ENCODE measurements at places on chromosomes 12 and 14.

DNA sequence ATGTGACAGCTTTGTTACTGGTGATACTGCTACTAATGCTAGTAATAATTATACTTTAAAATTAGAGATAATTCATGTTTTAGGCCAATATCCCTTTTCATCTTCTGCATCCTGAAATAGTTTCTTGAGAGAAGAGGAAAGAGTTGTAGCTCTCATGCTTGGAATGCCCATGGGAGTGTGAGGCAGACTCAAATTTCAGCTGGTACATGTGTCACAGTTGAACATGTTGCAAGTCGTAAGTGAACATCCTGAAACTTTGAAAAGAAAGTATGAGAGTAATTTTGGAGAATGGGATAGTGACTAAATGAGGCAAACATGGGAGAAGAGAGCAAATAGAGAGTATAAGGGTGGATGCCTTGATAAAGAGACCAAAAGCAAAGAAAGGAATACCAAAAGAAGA, 168.0 kb downstream of the TMTC3 start:
- no peak for DNase-seq

GRCh38 chr12:91655966-91656365, 473.3 kb upstream of the DCN start:
- DNase-seq = no peak

- DNase-seq = no peak
Observed at GRCh38 chr12:128613837-128614590, 209.7 kb downstream of the SLC15A4 start.

GRCh38 chr12:71371122-71371521, 68.5 kb upstream of the LGR5 start:
- DNase-seq = no peak

DNA sequence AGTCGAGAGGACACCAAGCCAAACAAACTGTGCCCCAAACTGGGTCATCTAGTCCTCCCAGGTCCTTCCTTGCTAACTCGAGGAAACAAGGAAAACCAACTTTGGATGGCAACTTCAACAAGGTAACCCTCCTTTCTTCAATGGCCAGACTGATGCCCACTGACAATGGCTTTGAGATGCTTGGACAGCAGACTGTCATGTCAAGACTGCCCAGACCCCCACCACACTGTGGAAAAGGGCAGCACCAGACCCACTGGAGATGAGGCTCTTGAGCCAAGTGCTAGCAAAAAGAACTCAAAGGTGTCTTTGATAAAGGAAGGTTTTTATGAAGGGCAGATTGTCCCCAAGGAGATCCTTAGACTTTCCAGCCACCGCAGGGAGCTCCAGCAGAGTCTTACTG, 9.0 kb upstream of the CDH24 start:
- no peak for DNase-seq

DNA sequence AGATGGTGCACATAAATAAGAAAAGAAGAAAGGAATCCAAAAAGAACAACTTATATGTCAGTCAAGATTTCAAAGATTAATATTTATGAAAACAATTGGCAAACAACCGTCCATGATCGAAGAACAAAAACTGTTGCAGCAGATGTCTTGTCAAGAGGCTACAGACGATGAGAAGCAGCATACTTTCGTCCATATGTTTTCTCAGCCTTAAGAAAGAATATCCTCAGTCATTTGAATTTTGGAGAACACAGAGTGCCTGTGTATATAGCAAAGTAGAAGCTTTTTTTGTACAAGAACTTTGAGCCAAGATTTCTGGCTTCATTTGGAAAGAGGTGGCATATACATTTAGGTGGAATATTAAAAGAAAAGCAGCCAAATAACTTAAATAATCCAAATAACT, 297.2 kb downstream of the ITPR2 start:
- DNase-seq = no peak

DNA sequence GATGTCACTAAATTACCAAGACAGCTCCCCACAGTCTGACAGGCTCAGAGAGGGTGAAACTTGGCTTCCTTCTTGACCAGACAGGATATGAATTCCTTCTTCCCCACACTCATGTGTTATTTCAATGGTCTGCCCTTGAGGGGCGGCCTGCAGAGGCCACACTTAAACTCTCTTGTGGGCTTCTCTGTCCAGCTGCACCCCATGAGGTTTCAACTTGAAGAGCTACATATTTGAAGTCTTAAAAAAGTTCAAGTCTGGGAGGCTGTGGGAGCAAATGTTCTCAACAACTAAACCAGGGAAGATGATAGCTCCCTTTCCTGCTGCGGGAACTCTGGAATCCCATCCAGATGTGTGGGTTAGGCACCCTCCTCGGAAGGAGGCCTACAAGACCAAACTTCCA, 98.3 kb downstream of the TTC7B start:
- no peak for DNase-seq

DNA sequence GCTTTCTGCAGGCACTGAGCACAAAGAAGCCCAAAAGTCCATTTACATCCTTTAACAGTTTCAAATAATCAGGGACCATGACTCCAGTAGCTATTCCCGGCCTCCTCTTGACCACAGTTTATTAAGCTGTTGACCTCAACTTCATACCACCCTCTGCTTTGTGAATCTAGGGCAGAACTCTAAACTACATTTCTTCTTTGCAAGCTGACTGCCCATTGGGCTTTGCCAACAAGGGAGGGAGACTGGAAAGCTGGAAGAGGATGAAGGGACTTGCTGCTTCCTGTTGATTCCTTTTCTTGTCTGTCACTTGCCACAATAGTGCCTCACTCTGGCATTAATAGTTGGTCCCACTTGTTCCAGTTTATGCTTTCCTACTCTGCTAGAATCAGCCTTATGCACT, 2.7 kb downstream of the CGRRF1 start:
- DNase-seq = no peak

GRCh38 chr12:5512601-5512970, 80.7 kb downstream of the NTF3 start:
- DNase-seq = no peak

DNA sequence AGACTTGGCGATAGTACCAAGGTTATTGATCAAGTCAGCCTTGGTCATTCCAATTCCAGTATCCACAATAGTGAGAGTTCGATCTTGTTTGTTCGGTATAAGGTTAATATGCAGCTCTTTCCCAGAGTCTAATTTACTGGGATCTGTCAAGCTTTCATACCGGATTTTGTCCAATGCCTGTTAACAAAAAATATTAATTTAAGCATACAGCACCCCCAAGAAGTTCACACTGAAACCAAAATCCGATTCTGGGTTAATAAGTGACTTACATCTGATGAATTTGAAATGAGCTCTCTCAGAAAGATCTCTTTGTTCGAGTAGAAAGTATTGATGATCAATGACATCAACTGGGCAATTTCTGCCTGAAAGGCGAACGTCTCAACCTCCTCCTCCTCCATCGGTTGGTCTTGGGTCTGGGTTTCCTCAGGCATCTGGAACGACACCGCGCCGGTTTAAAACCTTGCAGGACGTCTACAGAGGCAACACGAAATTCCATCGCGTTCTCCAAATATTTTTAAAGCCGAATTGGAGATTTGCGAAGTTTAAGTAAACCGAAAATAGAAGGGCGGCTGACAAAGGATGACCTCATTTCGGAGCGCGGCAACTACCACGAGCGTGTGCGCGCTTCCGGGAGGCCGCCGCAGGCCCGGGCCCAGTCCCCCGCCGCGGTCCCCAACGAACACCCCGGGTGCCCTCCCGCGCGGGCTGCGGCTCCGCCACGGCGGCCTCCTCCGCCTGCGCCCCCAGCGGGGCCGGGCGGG, 716 bp downstream of the HSP90AA1 start:
- no peak for DNase-seq

DNA sequence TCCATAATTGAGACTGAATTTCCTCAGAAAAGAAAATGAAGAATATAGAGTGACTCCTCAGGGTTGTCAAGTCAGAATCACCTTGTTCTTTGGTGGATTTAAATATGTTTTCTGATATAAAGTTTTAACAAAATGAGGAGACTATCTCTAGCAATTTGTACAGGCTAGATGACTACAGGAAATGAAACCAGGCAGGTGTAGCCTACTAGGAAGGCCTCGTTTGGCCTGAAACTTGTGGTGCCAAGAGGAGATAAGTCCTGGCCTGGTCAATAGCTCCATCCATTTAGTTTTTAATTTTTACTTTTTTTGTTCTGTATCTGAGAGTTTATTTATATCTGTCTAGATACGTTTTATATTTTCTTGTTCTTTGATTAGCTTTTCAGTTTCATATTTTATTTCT, 41.5 kb downstream of the SNAPC1 start:
- no peak for DNase-seq

DNA sequence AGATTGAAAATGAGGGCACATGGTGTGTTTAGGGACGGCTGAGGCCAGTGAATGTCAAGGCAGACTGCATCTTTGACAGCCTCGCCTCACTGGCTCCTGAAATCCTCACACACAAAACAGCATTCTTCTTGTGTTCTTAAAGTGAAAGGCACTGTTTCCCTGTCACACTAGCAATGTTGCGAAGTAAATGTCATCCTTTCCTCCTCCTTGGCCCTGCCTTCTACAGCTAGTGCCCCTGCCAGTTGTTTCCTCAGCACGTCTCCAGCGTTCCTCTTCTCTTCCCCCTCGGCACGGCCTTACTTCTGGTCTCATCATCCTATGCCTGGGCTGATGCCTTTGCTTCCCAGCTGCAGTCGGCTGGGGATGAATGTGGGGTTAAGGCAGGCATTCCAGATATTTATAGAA, 129.4 kb upstream of the DNM1L start:
- DNase-seq = no peak

- no peak for DNase-seq
Observed at GRCh38 chr14:76696361-76696760, 64.9 kb upstream of the VASH1 start.

DNA sequence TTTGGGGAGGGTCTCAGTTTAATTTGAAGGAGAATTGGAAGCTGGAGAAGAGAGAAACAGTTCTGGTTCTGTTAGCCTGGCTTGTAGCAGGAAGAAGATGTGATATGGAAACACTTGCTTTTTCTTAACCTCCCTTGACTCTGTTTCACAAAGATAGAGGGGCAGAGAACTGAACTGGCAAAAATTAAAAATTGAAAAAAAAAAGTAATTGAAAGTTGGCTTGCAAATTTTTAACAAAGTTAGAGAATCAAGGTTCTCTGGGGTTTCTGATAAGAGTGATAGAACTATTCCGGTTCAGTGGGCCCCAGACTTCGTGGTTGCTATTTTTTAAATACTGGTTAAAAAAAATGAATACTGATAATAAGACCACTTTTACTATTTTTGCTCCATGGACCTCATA, 2.8 kb downstream of the CRADD start:
- no peak for DNase-seq

GRCh38 chr14:99664937-99665273, 19.2 kb upstream of the CYP46A1 start:
- no peak for DNase-seq

GRCh38 chr12:52873513-52873831, 24.7 kb upstream of the KRT78 start:
- DNase-seq = no peak

DNA sequence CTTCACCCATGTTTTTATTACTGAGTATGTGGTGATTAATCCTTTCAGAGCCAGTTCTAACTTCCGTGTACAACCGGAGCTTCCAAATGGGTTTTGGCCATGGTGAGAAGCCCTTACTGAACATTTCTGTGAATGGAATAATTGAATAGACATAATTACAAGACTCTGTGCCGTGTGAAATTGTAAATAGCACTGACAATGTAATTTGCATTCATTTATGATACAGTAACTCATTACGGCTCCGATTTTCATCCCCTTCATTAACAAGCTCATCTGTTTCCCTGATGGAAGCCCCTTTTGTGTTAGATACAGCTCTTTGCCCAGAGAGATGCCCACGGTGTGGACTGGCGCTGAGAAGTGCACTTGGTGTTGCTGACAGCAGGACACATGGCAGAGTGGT, 891.0 kb downstream of the AACS start:
- DNase-seq = no peak

GRCh38 chr12:57844709-57845477, 1.6 kb downstream of the CTDSP2 start:
- no peak for DNase-seq

- DNase-seq = no peak
Observed at GRCh38 chr12:26680727-26681455, 152.1 kb downstream of the ITPR2 start.

Data from NK-92 treated with Interleukin-12 subunit alpha and Interleukin-12 subunit beta, amount 100 ng/mL, for 24 hours (cell line).